ENCODE measurements at places on chromosomes 6 and 20. TPM values are rescaled to one million over a fixed set of nuclear protein-coding genes. Genes with fewer than 3 reads are reported as not detected.

Gene VWA7
- 0.54 TPM for total RNA-seq

Gene GGTLC1
- total RNA-seq: not detected

Gene SLC12A5
- total RNA-seq: 15.2 TPM

Gene PDE7B
- total RNA-seq: 0.27 TPM

Gene GTF2H4
- 41.3 TPM for total RNA-seq

Gene TAB2
- 81.8 TPM for total RNA-seq

Gene CLPSL1
- not detected for total RNA-seq

Gene SYNDIG1
- 8.7 TPM for total RNA-seq

Gene CAGE1
- 0.30 TPM for total RNA-seq

Gene CD109
- total RNA-seq: 18.3 TPM

All from astrocyte (in vitro differentiated cells and primary cell).